Activated CD8-positive, alpha-beta memory T cell treated with anti-CD3 and anti-CD28 coated beads, Interleukin-2, amount 50 U/mL, for 4 hours (primary cell): ENCODE measurements at places on chromosomes 4 and X.
A peak's percentile ranks its signal among the peaks of the same experiment; 100 is the strongest.

DNA sequence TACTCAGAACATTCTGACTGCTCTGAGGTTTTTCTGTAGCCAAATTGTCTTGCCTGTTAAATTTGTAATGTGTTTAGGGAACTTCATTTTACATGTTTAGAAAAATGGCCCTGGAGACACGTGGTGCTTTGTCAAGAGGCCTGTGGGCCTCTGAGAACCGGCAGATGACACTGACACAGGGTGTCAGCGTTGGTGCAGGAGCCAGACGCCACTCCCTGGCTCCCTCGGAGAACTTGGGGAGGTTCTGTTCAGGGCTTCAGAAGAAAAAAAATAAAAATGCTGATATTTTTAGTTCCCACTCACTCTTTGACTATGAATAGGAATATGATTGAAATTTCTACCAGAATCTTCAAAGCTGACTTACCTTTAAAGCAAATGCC, 190.9 kb upstream of the GATB start:
- no peak for DNase-seq

DNA sequence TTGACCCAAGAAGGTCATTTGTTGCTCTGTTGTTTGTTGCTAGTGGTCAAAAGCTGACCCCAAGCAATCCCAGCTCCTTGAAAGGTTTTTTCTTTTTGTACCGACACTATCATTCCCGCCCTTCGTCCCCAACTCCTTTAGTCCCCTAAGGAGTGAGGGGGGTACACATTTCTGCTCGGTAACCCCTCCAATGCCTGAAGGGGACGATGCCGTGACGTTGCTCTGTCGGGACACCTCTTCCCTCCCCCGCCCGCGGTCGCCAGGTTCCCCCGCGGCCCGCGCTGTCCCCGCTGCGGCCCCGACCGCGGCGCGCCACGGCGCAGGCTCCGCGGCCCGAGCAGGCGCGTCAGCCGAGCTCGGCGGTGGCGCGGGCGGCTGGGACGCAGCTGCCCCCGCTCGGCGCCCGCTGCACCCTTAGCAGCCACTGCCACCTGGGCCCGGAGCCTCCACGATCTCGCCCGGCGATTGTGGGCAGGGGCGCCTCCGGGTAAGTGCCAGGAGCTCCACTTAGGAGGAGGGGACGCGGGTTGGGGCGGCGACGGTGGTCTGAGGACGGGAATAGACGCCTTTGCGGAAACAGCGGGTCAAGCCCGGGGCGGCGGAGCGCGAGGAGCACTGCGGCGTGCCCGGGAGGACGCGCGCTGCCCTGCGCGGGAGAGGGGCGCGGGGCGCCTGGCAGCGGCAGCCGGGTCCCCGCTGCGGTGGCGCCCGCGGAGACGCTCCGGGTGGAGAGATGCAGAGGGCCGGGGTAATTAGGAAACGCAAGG, at the start of gene GLRB:
GLRB (plus strand) TSS at position 340 of the 767 bp plus-strand sequence. CDS start 1,875 bp downstream, outside the sequence.
- no peak for DNase-seq

- no peak for DNase-seq
Observed at GRCh38 chrX:41350150-41350975, 16.4 kb downstream of the DDX3X start.

DNA sequence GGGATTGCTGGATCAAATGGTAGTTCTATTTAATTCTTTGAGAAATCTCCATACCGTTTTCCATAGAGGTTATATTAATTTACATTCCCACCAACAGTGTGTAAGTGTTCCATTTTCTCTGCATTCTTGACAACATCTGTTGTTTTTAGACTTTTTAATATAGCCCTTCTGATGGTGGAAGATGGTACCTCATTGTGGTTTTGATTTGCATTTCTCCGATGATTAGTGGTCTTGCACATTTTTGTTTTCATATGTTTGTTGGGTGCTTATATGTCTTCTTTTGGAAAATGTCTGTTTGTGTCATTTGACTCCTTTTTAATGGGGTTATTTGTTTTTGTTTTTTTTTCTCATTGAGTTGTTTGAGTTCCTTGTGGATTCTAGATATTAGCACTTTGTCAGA, 75.3 kb upstream of the PUDP start:
- DNase-seq: no peak

GRCh38 chrX:153827016-153827415, 3.3 kb downstream of the PDZD4 start:
- no peak for DNase-seq

DNA sequence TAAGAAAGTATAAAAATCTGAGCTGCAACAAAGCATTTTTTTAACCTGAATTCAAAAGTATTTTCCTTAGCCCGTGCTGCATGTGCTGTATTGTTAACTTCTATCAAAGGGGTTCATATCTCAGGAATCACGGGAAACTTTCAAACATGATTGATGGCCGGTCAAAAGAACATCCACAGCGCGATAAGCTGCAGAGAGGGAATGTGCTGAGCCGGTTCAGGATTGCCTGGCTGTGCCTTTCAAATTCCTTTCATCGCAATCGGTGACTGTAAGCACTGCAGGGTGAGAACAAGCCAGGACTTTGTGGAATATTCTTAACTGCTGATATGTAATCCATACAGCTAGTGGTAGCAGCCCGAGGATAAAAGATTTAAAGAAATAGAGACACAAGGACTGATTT, 210.9 kb upstream of the NOCT start:
- no peak for DNase-seq

GRCh38 chr4:69773484-69773883, 13.1 kb upstream of the SULT1B1 start:
- DNase-seq: no peak

DNA sequence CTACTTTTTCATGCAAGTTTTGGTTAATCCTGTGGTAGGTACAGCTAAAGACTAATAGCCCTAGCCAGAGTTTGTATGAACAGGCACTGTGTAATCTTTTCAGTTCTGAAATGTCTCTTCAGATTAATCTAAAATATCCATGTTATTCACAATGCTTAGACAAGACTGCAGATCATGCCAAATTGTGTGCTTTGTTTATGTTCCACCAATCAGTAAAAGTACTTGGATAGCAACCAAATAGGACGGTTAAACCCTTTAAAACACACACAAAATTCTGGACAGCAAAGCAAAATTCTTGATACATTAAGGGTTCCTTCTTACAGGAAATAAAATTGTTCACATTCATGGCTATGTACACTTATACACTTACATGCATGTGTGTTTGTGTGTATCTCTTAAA, 139.1 kb downstream of the KLHL13 start:
- DNase-seq: no peak

DNA sequence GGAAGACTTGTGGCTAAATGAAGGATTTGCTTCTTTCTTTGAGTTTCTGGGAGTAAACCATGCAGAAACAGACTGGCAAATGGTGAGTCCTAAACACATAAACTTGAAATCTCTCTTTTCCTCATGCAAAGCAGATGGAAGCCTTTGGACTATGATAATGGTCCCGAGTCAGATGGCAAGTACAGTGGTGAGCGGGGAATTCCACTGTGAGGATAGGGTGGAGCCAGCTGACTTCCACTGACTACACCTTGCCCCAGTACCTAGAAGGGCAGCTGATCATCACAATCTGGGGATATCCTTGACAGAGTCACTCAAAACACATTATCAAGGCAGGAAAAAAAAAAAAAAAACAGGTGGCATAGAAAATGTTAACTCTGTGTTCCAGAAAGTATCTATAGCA, 34.3 kb downstream of the ENPEP start:
- DNase-seq: no peak

- DNase-seq: no peak
Observed at GRCh38 chrX:73127700-73128241, 48.5 kb upstream of the PABPC1L2A start.

- DNase-seq: no peak
Observed at GRCh38 chrX:74389016-74389722, 32.1 kb upstream of the SLC16A2 start.

GRCh38 chrX:40646489-40647306, 663 bp downstream of the CXorf38 start:
- DNase-seq: peak; percentile 35

DNA sequence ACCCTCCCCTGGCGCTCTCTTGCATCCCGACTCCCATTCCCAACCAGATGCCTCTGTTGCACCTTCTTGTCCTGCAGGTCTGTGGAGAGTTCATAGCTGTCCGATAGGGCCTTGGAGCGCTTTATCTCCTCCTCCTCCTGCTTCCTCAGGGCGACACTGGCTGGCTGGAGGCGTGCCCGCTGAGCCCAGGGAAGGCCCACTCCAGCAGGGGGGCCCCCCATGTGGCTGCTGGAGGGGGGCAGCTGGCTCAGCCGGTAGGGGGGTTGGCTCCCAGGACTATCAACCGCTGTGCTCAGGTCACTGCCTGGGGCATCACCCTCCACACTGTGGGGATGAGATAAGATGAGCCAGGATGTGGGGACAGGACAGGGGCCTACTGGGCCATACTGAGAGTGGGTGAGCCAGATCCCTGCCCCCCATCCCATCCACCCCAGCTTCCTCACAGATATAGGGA, 25.6 kb downstream of the IQSEC2 start:
- no peak for DNase-seq

- DNase-seq: no peak
Observed at GRCh38 chr4:53804719-53805118, 213.4 kb upstream of the LNX1 start.

- no peak for DNase-seq
Observed at GRCh38 chrX:149007423-149007822, 497.7 kb downstream of the IDS start.

DNA sequence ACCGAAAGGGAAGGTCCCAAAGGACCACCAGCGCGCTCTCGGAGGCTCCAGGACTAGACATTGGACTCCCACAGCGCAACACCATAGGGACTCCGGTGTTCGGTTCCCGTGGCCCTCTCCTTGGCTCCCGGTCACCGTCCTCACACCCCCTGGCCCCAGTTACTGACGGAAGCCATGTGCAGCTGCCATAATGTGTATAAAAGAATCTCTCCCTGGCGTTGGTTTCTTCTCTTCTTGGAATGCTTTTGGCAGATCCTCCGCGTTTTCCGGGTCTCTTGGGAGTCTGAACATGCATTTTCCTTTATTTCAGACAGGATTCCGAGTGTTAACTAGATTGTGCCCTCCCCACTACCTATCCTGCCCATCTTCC, 69.8 kb downstream of the FBXO8 start:
- no peak for DNase-seq

GRCh38 chr4:123889507-123889906, 492.9 kb downstream of the SPRY1 start:
- DNase-seq: no peak

GRCh38 chr4:95847908-95848460, 8.1 kb downstream of the PDHA2 start:
- no peak for DNase-seq

- DNase-seq: peak; percentile 55
Observed at GRCh38 chr4:147707892-147708672, 23.8 kb upstream of the ARHGAP10 start.

- no peak for DNase-seq
Observed at GRCh38 chr4:3225936-3226335, 23.0 kb upstream of the MSANTD1 start.

GRCh38 chrX:30504309-30504708, 73.3 kb downstream of the TASL start:
- DNase-seq: no peak

DNA sequence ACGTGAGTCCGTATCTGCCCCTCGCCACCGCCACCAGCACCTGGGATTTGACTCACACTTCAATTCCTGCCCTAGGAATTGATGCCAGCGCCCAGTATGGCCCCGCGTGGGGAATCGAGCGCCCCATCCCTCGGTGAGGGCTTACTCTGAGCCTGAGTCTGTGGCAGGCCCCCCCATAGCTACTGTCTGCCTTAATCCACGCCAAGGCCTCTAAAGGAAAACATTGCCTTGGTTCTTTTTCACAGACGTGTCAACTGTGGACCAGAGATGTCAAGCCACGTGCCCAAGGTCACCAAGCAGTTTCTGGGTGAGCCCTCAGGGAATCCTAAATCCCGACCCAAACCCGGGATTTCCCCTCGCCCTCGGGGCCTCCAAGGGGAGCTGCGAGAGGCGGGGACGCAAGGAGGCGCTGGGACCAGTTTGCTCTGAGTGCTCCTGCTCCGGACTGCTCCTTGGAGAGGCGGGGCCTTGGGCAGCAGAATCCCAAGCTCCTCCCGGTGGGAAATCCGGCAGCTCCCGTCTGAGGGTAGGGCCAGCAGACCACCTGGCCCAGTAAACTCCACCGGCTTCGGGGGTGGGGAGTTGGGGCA, 12.9 kb downstream of the MSX1 start:
- no peak for DNase-seq
